Stimulated activated CD4-positive, alpha-beta T cell treated with anti-CD3 and anti-CD28 coated beads, Interleukin-1b, Interleukin-23, amount 100 ng/mL, for 1 hour (primary cell): ENCODE measurements at places on chromosomes 4 and X.

GRCh38 chr4:56297776-56298175 lies 89.5 kb downstream of the AASDH start:
- no peak for DNase-seq

- DNase-seq = peak; percentile 7
Measured at GRCh38 chrX:155056877-155057792, 13.8 kb downstream of the CMC4 start.

DNA sequence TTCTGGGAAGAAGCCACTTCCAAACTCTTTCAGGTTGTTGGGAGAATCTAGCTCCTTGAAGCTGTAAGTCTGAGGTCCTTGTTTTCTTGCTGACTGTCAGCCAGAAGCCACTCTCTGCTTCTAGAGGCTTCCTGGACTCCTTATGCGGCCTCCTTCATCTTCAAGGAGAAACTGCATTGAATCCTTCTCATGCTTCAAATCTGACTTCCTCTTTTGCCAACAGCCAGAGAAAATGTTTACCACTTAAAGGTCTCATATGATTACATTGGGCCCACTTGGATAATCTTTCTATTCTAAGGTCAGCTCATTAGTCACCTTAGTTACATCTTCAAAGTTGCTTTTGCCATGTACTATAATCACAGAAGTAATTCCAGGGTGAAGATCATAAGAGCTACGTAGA lies 327.0 kb downstream of the HNRNPD start:
- no peak for DNase-seq

DNA sequence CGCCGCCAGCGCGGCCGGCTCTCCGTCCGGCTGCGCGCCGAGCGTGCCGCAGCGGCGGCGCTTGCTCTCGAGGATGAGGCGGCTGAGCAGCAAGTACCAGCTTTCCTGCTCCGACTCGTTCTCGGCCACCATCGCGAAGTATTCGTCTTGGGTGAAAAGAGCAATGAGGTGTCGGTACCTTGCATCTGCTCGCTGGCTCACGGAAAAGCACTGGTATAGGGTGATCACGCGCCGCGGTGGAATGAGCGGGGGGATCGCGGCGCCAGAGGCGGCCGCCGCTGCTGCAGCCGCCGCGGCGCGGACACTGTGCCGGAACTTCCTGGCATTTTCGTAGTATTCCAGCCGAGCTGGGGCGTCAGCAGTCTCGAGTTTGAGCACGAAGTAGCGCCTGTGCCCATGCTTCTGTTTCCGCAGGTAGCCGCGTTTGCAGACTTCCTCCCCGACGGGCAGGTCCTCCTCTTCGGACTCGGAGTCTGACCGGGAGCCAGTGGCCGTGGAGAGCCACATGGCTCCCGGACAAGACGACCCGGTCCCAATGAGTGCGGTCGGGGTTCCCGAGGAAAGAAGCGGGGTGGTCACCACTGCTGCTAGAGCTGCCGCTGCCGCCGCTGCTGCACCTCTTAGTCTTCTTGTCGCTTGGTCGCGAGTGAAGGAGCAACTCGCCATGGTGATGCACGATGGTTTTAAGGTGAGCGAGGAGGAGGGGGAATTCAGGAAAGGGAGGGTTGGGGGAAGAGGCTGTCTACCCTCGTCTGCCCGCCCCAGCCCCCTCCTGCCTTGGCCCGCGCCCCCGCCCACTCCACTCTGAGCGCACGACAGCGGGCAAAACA lies 469 bp downstream of the IRS4 start:
- no peak for DNase-seq

GRCh38 chr4:168491563-168491962 lies 5.3 kb upstream of the PALLD start:
- DNase-seq = no peak

DNA sequence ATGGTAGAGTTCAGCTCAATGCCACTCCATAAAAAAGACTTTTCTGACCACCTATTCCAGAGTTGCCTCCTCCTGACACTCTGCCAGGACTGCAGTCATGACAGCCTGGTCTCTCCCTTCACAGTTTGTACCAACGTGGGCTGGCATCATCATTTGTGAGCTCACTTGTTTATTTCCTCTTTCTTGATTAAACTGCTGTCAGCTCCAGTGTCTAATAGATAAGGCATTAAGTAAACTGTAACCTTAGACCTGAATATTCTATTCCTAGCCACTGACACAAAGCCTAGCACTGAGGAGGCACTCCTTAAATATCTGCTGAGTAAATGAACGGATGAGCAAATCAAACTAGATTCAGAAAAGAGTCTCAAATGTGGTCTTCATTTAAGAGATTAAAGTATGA lies 48.7 kb downstream of the DDX60 start:
- DNase-seq = no peak

DNA sequence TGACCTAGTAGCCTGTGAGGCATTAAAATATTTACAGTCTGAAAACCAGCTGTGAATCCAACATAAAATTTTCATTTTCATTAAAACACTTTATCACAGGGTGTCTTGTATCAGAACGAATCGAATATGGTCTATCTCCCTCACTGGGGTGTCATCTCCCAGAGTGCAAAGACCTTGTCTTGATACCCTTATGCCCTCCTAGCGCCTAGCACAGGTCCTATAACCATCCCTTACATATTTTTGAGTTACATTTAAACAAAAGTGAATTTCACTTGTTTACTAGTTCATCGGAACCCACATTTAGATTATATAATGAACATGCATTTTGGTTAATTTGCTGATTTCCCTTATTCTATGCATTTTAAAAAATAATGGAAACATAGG lies 14.0 kb downstream of the DIPK2B start:
- DNase-seq = no peak

GRCh38 chrX:2967012-2967411 lies 37.9 kb upstream of the ARSD start:
- no peak for DNase-seq

- DNase-seq = no peak
Measured at GRCh38 chr4:337932-338758, 531 bp downstream of the ZNF141 start.

DNA sequence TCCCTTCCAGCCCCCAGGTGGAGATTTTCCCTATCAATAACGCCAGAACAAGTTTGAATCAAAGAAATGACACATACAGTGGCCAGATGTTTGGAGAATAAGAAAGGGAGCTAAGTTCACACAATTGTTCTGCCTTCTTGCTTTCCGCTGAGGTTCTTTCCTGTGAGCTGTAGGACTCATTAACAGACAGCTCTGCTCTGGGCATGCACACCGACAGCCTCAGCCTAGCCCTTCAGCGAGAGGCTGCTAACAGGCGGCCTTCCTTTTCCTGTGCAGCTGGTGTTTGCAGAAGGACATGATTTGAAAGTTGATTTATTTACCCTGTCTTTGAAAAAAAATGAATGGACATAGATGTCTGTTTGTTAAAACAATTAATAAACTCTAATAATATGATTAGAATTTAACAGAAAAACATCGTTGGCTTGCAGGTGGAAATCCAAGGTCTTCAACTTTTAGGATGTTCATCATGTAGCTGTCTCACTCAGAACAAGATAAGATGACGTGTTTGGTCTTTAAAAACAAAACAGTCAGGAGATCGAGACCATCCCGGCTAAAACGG lies 183.3 kb downstream of the KDR start:
- no peak for DNase-seq

GRCh38 chr4:20305976-20306375 lies 54.3 kb downstream of the SLIT2 start:
- no peak for DNase-seq

DNA sequence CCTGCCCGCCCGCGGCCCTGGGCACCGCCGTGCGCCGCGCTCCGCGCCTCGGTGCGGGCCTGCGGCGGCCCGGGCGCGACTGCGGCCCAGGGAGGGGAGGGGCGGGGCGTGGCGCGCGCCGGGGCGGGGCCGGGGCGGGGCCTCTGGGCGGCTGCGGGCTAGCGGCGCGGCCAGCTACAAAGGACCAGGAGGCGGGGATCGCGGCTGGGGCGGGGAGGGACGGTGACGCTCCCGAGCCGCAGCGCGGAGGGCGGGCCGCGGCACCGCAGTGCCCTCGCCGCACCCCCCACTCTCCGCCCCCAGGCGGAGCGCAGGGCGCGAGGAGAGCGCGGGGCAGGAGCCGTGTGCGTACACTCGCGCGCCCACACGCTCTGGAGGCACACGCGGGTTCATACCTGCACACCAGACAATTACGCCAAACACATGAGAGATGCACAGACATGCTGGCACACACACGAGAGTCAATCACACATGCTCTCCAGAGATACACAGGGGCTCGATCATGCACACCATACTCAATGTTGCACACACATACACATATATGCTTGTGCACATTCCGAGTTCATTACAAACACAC lies at the start of gene CRMP1:
Gene CRMP1 (minus strand): TSS at position 83 of the 577 bp plus-strand sequence. CDS start 117 bp downstream, outside the sequence.
- DNase-seq = no peak

GRCh38 chr4:21012851-21013331 lies 312.6 kb downstream of the PACRGL start:
- no peak for DNase-seq
